Motor neuron (in vitro differentiated cells): ENCODE measurements at places on chromosomes 6 and 20.

DNA sequence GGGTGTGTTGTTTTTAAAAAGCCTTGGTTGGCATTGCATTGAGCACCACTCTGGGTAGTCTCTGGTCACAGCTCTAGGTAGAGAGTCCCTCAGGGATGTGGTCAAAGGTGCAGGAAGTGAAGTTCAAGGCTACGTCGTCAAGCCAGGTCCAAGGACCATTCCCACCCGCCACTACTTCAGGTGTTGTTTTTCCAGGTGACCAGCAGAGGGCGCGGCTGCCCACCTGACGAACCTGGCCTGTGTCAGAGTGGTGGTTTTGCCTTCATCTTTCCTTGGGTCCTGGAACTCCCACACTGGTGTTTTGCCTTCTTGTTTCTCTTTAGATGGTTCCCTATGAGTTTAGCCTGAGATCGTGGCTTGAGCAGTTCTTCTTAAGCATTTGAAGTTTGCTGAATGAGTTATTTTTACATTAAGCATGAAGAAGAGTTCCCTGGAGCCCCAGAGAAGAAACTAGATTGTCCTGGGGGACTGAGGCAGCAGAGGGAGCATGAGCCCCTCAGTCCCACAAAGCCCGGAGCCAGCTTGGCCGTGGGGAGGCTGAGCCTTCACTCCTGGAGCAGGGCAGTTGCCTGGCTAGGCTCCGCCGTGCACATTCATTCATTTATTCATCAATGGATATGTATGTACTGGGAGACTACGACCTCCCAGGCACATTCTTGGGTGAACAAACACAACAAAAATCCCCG is 5.6 kb upstream of the PHACTR3 start:
- peak; percentile 81 for ATAC-seq

DNA sequence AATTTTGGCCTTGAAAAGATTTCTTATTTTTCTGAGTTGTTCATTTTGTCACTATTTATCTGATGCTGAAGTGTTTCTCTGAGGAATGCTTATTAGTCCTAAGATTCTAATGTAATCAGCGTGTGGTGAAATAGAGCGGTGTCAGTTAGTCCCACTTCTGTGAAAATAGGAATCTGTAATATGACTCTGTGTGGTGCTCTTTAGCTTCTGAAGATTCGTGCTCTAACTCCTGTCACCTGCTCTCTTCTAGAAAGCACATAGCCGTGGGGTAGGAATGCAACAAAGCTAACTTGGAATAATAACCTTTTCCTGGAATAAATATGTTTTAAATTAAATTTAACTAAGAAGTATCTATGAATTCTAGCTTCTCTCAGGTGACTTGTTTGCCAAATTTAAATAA is 90.4 kb downstream of the BCKDHB start:
- no peak for ATAC-seq

GRCh38 chr20:4112481-4113421 is 97.4 kb upstream of the RNF24 start:
- ATAC-seq, result no peak

DNA sequence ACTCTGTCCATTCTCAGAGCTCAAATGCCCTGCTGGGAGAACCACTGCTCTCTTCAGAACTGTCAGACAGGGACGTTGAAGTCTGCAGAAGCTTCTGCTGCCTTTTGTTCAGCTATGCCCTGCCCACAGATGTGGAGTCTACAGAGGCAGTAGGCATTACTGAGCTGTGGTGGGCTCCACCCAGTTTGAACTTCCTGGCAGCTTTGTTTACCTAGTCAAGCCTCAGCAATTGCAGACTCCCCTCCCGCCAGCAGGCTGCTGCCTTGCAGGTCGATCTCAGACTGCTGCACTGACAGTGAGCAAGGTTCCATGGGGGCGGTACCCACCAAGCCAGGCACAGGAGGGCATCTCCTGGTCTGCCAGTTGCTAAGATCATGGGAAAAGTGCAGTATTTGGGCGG is 21.8 kb upstream of the UFL1 start:
- ATAC-seq, result no peak

GRCh38 chr6:57822896-57823358 is 505.5 kb downstream of the PRIM2 start:
- peak; percentile 56 for ATAC-seq
